Left renal cortex interstitium (tissue), 4 donors: ENCODE measurements at places on chromosomes 1 and 21. TPM values are rescaled to one million over a fixed set of nuclear protein-coding genes. Genes with fewer than 3 reads are reported as not detected.

Gene BACE2
- polyA plus RNA-seq, result 27.6 TPM

Gene NBPF20
- polyA plus RNA-seq, result 1.2 TPM

GRCh38 chr1:29237129-29237821, 953 bp downstream of the PTPRU start:
- no peak for DNase-seq

- DNase-seq, result no peak
Observed at GRCh38 chr1:224995602-224996001, 66.1 kb downstream of the DNAH14 start.

DNA sequence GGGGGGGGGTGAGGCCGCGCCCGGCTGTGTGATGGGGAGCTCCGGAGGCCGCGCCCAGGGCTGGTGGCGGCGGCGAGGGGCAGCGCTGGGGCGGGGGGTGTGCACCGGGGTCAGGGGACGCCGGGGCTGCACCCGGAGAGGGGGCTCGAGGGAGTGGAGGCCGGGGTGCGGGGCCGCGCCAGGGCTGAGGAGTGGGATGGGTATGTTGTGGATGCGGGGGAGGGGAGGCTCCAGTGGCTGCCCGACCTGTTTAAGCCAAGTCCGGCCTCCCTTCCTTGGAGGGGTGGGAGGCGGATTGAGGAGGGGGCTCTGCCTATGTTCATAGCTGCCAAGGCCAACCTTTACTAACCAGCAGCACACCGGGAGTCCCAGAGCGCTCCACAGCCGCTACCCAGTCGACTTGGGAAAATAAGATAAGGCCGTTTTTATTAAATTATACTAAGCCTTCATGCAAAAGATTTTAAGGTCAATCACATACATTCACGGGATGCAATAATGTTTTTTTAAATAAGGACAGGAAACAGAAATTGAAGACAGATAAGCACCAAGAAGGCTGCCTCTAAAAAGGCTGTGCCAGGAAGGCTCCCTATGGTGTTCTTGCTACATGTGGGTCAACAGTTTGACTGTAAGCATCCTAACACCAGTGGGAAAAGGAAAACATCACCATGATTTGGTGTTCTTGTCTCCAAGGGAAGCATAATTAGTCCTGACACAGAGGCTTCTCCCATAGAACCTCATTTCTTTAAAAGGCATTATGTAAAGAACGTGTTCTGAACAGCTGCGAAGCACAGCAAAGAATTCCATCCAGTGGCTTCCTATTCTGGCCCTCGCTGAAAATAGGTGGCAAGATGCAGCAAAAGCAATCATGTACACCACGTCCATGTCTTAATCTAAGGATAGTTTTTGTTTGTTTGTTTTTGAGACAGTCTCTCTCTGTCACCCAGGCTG, 626 bp upstream of the HLCS start:
- DNase-seq, result no peak

DNA sequence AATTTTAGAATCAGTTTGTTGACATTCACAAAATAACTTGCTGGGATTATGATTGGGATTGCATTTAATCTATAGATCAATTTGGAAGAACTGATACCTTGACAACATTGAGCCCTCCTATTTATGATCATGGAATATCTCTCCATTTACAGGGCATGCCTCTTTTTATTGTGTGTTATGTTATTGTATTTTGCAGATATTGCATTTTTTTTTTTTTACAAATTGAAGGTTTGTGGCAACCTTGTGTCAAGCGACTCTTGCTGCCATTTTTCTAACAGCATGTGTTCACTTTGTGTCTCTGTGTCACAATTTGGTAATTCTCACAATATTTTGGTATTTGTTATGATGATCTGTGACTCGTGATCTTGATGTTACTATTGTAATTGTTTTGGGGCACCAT, 46.3 kb downstream of the EDARADD start:
- DNase-seq, result no peak

GRCh38 chr1:109198043-109198695, 15.5 kb upstream of the SARS1 start:
- no peak for DNase-seq

- DNase-seq, result no peak
Observed at GRCh38 chr1:206895837-206896242, 1.4 kb upstream of the IL24 start.

DNA sequence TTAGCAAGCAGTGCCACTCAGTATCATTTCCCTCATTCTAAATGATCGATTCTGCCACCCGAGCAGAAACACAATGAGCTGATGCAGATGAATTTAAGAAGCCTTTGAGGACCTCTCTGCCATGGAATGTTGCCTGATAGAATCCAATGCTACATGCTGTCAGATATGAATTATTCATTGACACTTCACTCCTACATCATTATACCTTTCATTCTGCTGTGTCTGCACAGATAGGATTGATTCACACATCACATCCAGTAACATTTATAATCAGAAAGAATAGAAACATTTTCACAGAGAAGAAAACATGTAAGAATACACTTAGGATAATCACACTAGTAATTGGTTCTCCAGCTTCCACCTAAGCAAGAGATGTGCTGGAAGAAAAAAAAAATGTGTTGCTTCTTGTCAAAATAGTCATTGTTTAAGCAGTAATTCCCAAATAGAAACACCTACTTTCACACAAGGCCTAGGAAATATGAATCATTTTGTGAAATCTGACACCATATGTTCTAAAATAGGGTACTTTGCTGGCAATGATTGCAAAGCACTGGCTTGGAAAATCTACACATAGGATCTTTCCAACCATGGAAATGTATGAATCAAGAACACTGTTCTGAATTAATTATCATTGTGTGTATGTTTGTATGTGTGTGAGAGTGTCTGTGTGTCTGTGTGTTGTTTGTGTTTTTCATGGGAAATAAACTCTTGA, 110.1 kb downstream of the GRIK1 start:
- no peak for DNase-seq

- DNase-seq, result no peak
Observed at GRCh38 chr1:210910020-210910575, 223.8 kb downstream of the KCNH1 start.

GRCh38 chr1:155038602-155039307, 5.1 kb downstream of the DCST1 start:
- no peak for DNase-seq
